ENCODE measurements at places on chromosomes 3 and 15.

GRCh38 chr15:73715417-73715816 is 31.2 kb downstream of the CD276 start:
- DNase-seq, result no peak

- no peak for DNase-seq
Measured at GRCh38 chr15:63474810-63475316, 29.5 kb upstream of the USP3 start.

DNA sequence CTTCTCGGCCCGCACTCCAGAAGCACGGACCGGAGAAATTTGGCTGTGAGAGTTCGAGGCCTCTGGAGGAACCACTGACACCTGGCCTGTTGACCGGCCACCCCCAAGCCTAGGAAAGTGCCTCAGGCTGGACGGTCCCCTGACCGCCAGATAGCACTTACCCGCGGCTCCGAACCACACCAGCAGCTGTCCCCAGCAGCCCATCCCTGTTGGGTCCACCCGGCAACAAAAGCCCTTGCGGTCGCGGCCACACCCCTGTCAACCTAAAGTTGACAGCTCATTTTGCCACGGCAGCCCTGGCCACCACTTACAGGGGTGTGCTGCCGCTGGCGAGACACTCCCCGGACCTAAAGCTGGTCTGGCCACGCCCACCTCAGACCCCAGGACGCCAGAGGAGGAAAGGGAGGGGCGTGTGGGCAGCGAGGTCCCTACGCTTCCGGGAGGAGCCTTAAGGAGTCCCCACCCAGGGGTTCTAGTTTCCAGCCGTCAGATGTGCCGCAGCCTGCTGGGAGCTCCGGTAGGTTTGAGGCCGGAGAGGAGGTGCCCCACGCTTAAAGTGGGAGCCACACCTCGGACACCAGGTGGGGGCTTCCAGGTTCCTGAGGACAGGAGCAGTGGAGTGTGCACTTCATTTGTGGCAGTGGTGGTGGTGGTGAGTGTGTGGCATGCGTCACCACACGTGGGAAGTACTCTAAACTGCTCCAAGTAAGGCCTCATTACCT is at the start of gene LTK:
LTK (minus strand) TSS at position 322 of the 722 bp plus-strand sequence; CDS start at position 204, 118 bp downstream.
- no peak for DNase-seq

GRCh38 chr15:78619022-78619950 is 1.5 kb downstream of the CHRNA3 start:
- DNase-seq, result no peak

DNA sequence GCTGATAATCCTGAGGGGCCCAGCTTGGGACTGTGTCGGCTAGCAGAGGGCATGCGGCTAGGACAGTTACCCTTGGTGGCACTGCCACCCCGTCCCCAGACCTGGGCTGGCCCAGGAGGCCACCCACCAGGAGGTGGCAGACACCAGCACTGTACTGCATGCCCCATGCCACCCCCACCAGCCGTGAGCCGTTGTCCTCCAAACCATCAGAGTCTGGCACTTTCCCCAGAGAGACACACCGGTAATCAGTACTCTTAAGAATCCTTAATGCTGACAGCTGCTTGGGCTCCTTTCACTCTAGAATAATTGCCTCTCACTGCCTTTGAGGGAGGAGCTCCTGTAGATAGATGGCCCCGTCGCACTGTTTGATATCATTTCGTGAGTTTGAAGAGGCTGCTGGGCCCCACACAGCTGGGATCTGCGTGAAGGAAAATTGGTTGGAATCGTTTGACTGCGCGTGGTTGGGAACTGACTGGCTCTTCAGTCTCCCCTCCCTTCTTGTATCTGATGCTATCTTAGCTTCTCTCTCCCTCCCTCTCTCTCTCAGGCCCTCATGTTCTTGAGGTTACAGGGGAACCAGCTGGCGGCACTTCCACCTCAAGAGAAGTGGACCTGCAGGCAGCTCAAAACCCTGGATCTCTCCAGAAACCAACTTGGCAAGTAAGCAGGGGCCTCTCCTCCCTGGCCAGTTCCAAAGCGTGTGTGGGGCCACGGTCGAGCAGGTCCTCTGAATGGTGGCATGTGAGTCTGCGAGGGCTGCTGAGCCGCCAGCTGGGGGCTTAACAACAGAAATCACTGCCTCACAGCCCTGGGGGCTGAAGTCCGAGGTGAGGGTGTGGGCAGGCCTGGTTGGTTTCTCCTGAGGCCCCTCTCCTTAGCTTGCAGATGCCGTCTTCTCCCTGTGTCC is 94.9 kb downstream of the LRRK1 start:
- no peak for DNase-seq

DNA sequence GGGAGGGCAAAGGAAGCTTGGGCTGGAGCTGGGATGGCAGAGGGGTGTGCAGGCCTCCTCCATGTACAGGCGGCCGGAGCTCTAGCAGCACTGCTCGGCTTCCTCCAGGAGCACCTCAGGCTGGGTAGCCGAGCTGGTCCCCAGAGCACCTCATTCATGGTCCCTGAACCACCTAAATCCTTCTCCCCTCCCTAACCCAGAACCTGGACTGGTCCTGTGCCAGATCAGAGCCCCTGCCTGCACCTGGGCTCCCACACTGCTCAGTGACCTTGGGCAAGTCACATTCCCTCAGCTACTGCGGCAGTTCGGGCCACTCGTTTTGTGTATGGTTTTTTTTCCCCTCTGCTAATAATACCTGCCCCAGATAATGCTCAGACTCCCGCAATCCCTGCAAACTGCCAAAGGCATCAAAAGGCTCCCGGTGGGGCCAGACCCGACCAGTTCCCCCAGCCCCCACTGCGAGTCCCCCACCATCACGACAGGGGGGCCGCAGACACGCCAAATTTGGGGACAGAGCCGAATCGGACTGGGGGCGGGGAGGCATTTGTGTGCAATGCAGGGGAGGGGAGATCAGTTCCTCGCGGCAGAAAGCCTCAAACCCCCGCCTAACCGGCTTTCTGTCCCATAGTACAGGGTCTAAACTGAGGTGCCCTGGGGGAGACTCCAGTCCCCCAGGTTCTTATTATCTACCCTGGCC is 1.3 kb downstream of the SEMA7A start:
- DNase-seq, result no peak

- no peak for DNase-seq
Measured at GRCh38 chr15:83816124-83816883, 162.4 kb downstream of the ADAMTSL3 start.

DNA sequence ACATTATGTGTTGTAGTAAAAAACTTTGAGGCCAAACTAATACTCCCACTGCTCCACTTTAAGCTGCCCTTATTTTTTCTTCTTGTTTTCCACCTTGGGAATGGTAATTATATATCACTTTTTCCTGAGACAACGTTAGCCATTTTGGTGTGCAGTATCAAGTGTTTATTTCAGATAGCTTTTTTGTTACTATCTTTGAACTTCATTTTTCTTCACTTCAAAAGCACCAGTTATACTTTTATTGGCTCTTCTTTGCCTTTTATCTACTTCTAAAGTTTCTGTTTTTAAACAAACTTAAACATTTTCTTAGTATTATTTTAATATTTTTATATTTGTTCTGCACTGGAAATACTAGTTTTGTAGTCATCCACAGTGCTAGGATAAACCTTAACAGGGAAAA is 6.5 kb downstream of the TOPAZ1 start:
- DNase-seq, result no peak

- DNase-seq, result no peak
Measured at GRCh38 chr3:76039431-76039830, 254.1 kb upstream of the ZNF717 start.

DNA sequence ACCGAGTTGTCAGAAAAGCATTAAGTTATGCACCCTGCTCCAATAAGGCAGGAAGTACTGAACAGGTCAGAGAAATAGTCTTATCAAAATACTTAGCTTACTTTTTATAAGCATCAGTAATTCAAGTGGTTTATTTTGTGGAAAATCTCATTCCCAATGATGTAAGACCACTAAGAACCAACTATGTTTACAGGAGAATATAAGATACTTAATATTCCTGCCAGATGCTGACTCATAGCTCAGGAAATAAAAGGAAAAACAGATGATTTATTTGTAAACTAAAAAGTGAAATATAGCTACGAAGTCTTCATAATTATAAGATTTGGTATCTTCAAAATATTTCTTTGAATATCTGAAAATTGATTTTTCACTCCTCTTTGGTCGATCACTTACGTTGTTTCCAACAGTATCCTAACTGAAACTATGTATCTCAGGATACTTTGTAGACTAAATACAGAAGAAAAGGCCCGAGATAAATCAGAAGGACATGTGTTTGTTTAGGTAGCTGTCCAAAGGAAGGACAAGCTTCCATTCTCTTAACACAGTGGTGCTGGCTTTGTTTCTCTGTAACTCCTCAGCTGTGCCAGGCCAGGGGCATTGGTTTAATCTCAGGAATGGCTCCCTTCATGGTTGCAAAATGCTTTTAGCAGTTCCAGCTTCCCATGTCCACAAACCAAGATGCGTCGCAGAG is 295.8 kb downstream of the GBE1 start:
- no peak for DNase-seq

DNA sequence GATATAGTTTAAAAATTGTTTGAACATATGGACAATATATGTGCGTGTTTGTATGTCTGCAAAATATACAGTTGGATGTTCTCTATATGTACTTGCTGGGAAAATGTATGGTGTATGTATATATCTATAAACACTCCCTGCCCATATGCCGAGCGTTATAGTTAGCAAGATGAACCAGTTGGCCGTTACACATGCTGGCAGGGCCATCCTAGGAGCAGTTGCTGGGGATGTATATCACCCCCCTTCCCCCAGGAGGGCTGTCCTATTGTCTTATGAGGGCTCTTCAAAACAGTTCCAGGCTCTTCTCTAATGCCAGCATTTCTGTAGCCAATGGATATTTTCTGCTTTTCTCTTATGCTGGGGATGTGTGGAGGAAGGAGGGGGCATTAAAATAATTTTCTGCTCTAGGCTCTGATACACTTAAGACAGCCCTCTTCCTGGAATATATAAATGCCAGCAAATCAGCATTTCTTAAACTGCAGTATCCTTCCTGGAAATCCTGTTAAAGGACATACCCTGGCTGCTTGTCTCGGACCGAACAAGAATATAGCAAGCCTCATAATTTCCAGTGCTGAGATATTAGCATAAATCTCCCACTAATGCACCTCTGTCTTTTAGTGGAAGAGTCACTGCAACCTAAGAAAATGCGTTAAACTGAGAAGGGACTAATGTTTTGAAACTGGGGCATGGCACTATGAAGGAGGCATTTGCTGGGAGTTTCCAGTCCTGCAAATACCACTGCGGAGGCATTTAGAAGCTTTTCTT is 134.4 kb downstream of the MDFIC2 start:
- DNase-seq, result no peak

- no peak for DNase-seq
Measured at GRCh38 chr3:55523471-55523870, 36.4 kb upstream of the WNT5A start.

GRCh38 chr15:90571063-90571541 is 41.4 kb downstream of the CRTC3 start:
- DNase-seq, result no peak

- DNase-seq, result no peak
Measured at GRCh38 chr15:40052604-40053003, 13.6 kb upstream of the SRP14 start.

DNA sequence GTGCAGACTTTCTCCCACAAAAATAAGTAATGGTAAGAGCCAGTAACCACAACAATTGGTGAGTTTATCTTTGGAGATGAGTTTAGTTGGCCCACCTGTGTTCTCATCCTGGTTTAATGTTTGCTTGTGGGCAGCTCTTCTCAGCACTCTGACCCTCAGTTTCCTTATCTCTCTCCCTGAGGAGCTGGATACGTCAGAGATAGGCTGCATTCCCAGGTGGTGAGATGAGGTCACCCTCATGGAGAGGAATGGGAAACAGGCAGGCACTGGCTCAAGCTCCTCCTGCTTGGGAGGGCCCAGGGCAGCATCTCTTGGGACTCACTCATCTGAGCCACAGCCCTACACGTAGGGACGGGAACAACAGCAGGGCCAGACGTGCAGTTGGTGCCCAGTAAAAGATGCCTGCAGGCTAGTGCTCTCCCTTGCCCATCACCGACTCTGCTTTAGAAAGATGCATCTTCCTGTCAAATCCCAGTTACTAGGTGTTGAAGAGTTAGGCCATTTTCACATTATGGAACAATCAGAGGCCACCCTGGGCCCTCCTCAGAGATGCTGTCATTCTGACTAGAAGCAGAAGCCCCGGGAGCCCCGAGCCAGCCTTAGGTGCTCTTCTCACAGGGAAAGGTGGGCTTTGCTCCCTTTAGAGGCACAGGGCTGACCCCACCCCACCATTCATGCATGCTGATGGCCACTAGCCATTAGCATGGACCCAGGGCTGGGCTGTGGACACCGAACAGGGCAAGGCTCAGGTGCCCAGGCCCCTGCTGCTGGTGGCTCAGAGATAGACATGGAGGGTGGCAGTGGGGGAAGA is 59.7 kb downstream of the GRIP2 start:
- DNase-seq, result no peak

DNA sequence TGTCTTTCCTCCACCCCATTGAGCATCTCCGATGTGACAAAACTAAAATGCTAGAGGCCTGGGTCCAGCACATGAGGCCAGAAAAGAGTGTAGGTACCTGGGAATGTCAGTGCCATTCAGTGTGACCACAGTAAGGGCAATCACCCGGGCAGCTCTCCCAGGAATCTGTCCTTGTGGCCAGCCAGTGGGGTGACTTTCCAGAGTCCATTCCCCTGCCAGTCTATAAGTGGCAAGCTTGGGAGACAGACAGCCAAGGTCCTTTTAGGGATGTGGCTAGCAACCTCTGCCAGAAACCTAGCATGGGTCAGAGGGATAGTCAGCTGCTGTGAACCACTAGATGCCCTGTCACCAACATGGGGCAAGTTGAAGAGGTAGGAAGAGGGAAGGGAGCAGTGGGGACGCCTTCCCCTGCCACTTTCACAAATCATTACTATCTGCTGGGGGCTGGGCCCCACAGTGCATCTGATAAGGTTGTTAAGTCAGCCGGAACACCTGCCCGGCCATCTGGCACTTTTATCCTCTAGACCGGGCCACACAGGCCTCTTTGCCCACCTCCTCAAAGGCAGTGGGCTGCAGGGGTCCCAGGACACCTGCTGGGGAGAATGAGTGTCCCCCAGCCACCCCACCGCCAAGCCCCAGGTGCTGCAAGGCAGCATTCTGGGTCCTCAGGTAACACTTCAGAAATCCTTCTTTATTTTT is 24.8 kb upstream of the DET1 start:
- no peak for DNase-seq

GRCh38 chr15:96328181-96328876 is 2.2 kb upstream of the NR2F2 start:
- DNase-seq, result no peak

GRCh38 chr15:69421498-69421897 is 7.3 kb downstream of the KIF23 start:
- no peak for DNase-seq

DNA sequence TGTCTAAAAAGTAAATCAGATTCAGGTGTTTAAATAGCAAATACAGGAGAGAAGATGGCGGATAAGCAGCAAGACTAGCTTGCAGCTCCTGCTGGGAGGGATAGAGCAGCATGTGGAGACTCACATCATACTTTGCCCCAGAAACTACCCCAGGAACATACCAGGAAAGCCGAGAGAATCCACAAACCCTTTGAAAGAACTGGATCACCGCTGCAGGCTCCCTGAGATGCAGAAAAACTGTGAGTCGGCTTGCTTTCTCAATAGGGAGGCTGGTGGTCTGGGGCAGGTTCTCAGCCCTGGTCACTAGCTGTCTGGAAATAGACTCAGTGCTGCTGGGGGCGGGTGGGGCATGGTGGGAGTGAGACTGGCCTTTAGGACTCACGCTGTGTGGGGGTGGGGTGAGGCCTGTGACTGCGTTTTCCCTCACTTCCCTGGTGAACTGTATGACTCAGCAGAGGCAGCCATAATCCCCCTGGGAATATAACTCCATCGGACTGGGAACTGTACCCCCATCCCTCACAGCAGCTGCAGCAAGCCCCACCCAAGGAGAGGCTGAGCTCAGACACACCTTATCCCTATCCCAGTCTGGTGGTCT is 142.8 kb downstream of the CNTN6 start:
- DNase-seq, result no peak
